ENCODE measurements at places on chromosomes 3 and 15. TPM values are rescaled to one million over a fixed set of nuclear protein-coding genes. Genes with fewer than 3 reads are reported as not detected.

The CCDC66 gene
- 12.0 TPM for polyA plus RNA-seq

The EAF2 gene
- 1.0 TPM for polyA plus RNA-seq

GRCh38 chr15:22979238-22980188, 655 bp downstream of the CYFIP1 start:
- DNase-seq, result peak; percentile 75

- no peak for DNase-seq
Observed at GRCh38 chr3:183536238-183536880, 19.1 kb downstream of the KLHL6 start.

- DNase-seq, result peak; percentile 48
Observed at GRCh38 chr3:100063929-100064461, 50.3 kb downstream of the FILIP1L start.

- DNase-seq, result peak; percentile 22
Observed at GRCh38 chr3:58341376-58341775, 8.7 kb downstream of the PXK start.

- DNase-seq, result no peak
Observed at GRCh38 chr3:45716790-45717336, 27.7 kb downstream of the SACM1L start.

All from GM23248 (cell line).